Mucosa of descending colon (tissue), 3 donors: ENCODE measurements at places on chromosomes 7 and 10. TPM values are rescaled to one million over a fixed set of nuclear protein-coding genes. Genes with fewer than 3 reads are reported as not detected.
A peak's percentile ranks its signal among the peaks of the same experiment; 100 is the strongest.

- DNase-seq: no peak
Observed at GRCh38 chr7:41003977-41004376, 698.9 kb downstream of the INHBA start.

HKDC1 gene
- 31.2 TPM for total RNA-seq

- DNase-seq: no peak
Observed at GRCh38 chr7:19121977-19122588, 4.6 kb upstream of the TWIST1 start.

DNA sequence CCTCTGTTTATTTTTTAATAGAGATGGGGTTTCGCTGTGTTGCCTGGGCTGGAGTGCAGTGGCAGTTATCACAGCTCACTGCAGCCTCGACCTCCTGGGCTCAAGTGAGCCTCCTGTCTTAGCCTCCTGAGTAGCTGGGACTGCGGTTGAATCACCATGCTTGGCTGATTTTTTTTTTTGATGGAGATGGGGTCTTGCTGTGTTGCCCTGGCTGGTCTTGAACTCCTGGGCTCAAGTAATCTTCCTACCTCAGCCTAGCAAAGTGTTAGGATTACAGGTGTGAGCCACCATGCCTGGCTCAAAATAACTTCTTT, 8.1 kb downstream of the DYNC2I1 start:
- DNase-seq: no peak

DNA sequence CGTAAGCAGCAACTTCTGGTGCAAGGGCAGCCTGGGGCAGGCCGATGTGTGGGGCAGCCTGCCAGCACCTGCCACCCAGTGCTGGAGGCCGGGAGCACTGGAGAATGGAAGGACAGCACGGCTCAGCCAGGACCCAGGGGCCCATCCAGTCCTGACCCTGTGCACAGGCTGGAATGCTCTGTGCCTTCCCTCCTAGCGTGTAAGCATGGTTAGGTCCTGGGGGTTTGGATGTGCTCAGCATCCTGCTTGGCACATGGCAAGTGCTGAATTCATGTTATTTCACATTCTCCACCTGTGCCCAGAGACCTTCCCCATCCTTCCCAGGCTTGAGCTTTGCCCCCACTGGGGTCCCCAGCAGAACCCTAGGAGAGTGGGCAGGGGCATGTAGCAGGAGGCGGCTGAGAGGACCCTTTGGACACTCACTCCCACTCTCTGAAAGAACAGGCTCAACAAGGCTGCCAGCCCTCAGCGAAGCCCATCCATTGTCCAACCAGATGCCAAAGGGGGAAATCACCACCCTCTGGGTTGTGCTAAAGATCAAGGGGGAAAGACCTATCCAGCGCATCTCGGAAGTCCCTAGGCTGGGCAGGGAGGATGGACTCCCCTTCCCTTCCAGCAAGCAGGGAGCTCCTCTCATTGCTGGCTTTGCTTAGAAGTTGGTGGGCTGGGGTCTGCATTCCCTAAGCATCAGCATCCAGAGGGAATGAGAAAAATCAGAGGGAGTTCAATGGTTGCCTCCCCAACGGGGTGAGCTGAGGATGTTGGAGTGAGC, 29.7 kb downstream of the ANXA8 start:
- DNase-seq: no peak

- no peak for DNase-seq
Observed at GRCh38 chr7:139708541-139708940, 69.3 kb downstream of the HIPK2 start.

DNA sequence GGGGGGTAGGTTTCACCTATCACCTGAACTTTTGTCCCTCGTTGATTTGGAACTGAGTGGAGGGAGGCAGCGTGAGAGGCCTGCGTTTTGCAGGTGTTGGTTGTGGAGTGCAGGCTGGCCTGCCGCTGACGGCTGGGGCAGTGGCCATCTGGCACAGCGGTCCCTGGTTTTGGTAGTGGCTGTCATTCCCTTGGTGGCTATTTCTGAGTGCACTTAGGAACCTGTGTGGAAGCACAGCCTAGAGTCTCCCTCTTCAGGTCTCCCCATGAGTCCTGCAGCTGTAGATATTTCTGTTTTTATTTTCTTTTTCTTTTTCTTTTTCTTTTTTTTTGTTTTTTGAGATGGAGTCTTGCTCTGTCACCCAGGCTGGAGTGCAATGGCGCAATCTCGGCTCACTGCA, 129.2 kb downstream of the CUL2 start:
- DNase-seq: no peak

DNA sequence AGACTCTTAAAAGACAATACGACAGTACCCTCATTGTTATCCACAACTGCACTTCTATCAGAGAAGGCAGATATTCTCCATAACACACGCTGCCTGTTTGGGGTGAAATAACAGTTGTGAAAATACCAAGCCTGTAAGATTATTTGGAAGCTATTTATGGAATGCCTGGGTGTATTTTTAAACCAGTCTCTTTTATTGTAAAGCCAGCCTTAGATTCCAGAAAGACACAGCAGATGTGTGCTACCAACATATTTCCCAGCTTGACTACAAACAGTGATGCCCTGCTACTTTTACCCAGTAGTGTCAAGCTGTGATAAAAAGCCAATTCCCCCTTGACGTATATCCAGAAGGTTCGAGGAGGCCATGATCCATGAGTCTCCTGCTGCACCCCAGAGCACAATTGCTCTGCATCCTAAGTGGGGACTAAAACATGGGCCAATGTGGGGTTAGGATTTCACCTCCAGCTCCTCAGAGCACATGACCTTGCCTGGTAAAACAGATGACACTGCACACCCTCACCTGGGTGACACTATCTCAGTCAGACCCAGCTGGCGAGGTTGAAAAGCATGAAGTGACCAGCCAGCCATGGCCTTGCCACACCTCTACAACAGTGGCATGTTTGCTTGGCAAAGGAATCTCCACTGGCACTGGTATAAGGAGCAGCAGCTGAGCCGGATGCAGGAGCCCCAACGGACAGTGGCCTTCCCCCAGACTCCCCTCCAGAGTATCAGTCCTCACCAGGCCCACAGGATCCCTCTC, 62.2 kb downstream of the GFRA1 start:
- no peak for DNase-seq

DIP2C gene
- 72.0 TPM for total RNA-seq

CYP26C1 gene
- total RNA-seq: 0.14 TPM

DNA sequence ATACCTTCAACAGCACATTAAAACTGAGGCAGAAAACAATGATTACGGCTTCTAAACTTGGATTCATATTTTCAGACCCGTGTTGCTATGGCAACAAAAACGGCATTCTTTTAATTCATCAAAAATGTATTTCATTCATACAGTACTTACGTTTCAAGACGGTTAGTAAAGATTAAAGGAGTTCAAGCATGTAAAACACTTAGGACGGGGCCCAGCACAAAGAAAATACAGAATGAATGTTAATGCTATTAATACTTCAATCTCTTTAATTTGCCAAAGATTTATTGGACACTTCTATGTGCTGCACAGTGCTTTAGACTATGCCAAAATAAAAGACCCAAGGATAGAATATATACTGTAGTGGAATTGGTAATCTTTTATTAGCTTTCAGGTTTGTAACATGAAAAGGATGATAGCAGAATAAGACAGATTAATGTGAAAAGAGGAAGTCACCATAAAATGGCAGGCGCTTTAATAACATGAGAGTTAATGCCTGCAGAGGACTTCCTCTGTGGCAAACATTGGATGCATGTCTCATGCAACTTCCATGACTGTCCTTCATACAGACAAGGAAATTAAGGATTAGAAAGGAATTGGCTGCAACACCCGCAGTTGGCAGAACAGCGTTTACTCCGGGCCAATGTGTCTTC, 201.6 kb upstream of the KLF6 start:
- DNase-seq: no peak

DNA sequence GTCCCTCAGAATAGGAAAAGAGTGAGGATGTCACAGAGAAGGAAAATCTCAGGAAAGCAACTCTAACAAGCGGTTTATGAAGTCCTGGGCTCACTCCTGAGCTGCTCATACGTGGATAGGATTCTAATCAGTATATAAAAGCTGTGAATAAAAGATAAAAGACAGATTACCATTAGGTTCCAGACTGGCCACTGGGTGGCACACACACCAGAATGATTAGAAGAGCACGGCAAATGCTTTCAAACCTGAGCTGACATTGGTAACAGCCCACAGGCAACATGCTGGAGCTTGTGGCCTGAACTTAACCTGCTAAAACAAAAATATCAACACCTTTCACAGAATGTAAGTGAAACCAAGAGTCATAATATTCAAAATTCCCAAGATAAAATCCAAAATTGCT, 370.8 kb downstream of the GRID1 start:
- no peak for DNase-seq

DNA sequence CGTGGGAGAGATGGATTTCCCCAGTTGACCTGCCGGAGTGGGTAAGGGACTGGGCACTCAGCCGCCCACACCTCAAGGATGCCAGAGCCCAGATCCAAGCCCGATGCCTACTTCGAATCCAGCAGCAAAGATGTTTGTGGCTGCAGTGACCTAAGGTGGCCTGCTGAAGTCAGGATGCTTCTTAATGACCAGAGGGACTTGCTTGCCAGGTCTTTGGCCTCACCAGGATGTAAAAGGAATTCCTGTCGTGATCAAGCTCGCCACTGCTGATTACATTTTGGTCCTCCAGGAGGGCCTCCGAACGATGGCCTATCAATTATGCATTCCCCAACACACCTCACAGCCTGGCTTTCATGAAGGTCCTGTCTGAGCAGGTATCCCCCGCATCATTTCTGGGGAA, 349.5 kb upstream of the ZMIZ1 start:
- no peak for DNase-seq

C10orf71 gene
- total RNA-seq: not detected

DNA sequence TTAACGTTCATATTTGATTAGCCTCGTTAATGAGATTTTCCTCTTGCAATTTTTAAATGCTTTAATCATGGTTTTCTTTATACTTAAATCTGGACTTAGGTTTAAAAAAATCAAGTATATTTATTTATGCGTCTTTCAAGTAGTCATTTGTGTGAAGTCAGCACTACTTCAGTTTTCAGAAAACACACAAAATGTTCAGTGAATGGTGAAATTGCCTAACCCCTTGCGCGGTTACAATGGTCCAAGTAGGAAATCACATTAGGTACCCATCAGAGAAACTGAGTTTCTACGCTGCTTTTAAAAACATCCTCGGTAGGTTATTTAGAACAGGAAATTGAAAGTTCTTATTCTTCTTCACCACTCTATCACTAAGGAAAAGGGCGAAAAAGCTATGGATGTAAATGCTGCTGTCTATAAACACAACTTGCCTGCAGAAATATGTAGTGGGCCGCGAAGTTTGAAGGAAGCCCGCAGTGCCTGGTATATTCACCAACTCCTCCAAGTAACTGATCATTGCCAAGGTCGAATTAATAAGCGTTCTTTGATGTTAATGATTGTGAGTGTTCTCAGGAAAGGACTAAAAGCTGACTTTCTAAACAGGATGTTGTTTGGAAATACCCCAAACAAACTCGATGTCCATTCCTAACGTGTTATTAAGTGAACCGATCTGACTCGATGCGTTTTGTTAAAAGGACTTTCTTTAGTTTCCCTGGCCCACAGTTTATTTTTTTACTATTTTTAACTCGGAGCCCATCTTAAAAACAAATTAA, 1.0 kb downstream of the SYPL1 start:
- no peak for DNase-seq

DNA sequence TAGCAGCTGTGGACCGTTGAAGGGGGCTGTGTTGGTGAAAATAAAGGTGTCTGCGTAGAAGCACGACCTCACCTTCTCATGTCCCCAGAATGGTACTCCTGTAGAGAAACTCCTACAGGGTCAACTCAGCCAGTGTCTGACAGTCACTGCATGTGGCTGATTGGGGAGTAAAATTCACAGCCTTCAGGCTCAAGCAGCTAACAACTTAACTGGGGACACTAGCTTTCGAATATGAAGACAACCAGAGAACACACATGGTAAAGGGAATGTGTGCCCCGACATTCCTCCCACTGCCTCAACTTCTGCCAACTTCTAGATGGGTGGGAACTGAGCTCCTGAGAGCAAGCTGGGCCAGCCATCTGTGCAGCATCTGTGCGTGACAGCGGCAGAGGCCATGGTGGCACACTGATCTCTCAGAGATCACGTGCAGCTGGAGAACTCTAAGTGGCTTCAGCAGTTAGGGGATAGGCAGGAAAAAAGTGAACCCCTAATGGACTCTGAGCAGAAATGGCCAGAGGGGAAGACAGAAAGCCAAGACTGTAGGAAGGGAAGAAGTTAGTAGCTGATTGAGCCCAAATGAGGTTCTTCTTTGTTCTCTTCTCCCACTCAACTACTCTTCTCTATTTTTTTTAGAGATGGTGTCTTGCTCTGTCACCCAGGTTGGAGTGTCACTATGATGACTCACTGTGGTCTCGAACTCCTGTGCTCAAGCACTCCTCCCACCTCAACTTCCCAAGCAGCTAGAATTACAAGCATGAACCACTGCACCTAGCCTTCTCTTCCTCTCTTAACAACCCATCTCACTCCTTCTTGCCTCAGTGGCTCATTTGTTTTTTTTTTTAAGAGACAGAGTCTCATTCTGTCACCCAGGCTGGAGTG, 280.8 kb downstream of the ZEB1 start:
- DNase-seq: no peak

GRCh38 chr10:100076750-100077149, 4.9 kb downstream of the CPN1 start:
- DNase-seq: no peak

DNA sequence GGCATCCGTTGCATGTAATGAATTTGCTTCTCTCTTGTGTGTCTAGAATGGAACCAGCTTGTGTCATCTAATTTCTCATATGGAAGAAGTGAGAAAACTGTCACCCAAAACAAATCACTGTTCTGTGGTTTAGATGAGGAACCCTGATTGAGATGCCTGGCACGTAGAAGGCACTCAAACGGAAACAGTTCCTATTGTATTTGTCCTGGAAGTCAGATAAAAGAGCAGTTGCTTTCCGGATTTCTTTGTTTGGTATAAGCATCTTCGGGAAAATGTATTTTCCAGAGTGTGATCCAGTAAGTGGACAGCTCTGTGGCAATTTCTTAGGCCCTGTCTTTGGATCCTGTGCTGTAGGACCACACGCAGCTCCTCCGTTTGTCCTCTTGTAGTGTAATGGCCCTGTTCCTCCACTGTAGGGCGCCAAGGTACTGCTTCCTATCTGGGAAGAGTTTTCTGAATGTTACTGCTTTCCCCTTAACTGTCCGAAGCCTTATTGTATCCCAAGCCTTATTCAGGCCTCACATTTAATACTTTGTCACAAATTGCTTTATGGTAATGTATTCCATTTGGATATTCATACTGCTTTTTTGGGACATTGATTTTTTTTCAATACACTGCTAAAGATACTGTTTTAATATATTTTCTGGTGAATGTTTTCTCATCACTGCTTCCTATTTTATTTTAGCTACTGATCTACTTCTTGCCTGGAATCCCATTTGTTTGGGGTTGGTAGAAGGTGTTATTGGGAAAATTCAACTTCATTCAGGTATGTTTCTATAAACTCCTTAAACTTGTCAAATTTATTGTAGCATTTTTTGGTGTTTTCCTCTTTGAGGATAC, 24.8 kb downstream of the INPP5F start:
- DNase-seq: peak; percentile 75

DNA sequence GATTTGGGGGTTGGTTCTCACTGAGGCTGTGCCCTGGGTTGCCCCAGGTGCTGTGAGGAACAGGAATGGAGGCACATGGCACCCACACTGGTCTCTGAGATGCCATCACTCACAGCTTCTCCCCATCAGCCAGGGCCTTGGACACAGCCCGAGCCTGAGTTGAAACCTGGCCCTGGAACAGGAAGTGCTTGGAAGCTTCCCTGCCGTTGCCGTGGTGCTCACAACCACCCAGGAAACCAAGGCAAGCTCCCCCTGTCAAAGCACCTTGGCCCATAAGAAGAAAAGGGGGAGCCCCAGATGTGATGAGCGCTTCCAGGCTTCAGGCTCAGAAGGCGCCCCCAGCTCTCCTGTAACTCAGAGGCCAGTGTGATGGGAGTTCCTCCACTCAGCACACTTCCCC, at the start of gene BTBD16:
TSS of gene BTBD16 (plus strand) at position 221 of the 400 bp plus-strand sequence. CDS start 3,786 bp downstream, outside the sequence.
- DNase-seq: no peak

GRCh38 chr7:149238051-149238450, 1.4 kb upstream of the ZNF212 start:
- DNase-seq: no peak
